Inflammatory macrophage (primary cell): ENCODE measurements at places on chromosomes 2 and 18.

DNA sequence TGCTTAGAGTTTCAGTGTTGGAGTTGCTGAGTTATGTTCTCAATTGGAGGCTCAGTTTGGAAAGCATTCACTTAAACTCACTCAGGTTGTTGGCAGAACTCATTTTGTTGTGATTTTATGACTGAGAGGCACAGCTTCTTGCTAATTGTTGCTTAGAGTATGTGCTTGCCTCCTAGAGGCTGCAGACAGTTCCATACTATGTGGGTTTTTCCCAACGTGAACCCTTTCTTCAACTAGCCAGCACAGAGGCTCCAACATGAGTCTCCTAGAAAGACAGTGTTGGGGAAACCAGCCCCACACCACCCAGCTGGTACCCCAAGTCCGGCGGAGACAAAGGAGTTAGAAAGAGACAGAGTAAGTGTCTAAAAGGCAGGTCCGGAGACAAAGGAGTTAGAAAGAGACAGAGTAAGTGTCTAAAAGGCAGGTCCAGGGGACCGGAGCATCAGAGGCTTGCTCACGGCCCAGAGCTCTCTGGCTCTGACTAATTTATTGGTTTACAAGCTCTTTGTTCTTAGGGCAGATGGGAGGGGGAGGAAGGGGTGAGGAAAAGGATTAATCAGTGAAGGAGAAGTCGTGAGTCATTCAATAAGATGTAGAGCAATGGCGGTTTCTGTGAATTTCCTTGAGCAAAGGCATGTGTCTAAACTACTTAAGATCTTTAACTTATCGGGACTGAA is 999.7 kb upstream of the LRRTM1 start:
- no peak for DNase-seq

- DNase-seq: no peak
These were observed 925 bp upstream of the NPC1 start for GRCh38 chr18:23587220-23587642.

DNA sequence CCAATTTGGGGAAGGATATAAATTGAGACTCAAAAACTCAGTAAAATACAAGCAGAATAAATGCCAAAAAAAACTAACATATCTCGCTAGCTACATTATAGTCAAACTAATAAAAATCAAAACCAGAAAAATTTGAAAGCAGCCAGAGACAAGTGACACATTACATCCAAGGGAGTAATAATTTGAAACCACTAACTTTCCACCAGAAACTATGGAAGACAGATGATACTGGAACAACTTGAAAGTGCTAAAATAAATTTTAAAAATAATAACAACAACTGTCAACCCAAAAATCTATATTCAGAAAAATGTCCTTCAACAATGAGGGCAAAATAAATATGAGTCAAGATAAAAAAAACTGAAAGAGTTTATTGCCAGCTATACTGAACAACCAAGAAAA is 110.7 kb downstream of the EVA1A start:
- no peak for DNase-seq

GRCh38 chr2:239313776-239314175 is 87.0 kb downstream of the HDAC4 start:
- DNase-seq: no peak

DNA sequence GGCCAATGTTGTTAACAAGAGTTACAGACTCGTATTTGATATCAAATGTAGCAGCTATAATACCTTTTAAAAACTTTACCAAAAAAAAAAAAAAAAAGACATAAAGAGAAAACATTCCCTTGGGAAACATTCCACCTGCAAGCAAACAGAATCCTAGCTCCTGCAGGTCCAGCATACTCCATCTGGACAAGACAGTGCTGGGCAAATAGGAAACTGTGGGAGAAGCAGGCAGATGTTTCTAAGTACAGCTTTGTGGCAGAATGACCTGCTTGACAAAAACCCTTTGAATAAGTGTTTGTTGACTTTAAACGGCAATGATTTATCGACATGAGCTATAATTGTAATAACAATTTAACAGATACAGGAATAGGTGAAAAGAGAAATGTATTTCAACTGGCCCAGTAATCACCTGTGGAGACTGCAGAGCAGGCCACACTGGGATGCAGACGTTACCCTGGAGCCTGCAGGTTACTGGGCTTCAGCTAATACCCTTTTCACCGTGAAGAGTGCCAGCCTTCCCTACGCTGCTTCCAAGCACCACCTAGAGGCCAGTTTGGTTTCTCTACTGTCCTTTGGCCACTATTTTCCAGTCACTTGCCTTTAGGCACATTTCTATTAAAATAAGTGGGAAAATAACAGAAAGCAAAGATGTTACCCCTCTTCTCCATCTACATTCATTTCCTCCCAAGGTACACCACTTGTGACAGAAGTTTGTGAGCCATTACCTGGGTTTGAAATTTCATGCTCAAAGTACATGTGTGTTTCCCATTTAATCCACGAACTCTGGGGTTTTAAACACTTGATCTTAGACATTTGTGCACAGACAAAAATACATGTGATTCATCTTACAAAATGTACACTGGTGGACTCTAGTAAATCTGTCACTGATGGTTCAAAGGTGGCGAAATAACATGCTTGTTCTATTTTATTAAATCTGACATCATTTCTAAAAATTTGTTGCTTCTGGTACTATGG is 96.9 kb upstream of the ZNF397 start:
- peak; percentile 38 for DNase-seq

GRCh38 chr2:114534116-114535084 is 92.0 kb downstream of the DPP10 start:
- DNase-seq: peak; percentile 10

GRCh38 chr18:77512152-77512551 is 262.5 kb downstream of the GALR1 start:
- DNase-seq: no peak

GRCh38 chr2:118003396-118003824 is 10.5 kb downstream of the CCDC93 start:
- peak; percentile 78 for DNase-seq

DNA sequence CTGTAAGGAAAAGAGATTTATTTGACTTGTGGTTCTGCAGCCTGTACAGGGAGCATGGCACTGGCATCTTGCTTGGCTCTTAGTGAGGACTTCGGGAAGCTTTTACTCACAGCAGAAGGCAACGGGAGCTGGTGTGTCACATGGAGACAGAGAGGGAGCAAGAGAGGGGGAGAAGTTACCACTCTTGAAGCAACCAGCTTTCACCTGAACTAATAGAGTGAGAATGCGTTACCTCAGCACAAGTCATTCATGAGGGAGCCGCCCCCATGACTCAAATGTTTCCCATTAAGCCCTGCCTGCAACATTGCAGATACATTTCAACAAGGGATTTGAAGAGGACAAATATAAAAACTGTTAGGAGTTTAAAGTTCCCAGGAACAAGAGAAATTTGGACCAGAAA is 190.0 kb downstream of the CYRIA start:
- no peak for DNase-seq

- DNase-seq: no peak
These were observed 74.2 kb upstream of the ID2 start for GRCh38 chr2:8607606-8608005.

DNA sequence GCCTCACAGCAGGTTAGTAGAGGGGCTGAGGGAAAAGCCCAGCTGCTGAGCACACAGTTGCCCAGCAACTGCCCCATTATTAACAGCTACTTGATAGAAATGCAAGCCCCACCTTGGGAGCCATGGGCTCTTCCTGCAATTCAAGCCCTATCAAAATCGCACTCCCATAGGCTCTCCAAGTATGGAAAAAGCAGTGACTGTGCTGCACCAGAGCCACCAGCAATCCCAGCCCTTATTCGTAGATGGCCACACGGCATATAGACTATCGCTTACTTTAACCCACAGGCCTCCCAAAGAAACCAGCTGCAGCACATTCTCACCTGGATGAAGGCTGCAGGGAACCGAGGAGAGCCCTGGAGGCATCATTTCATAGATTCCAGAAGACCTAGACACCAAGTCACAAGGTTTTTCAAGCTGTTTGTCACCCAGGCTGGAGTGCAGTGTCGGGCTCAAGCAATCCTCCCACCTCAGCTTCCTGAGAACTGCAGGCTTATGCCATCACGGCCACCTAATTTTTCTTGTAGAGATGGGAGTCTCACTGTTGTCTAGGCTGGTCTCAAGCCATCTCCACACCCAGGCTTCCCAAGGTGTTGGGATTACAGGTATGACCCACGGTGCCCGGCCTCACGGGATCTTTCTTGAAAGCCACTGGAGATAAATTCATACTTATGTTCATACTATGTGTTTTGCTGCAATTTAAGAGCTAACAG is 11.3 kb downstream of the NCL start:
- no peak for DNase-seq

- no peak for DNase-seq
These were observed 95.9 kb upstream of the SIX2 start for GRCh38 chr2:45105050-45105582.

- DNase-seq: no peak
These were observed 268.5 kb upstream of the ZSWIM2 start for GRCh38 chr2:187117483-187117882.

DNA sequence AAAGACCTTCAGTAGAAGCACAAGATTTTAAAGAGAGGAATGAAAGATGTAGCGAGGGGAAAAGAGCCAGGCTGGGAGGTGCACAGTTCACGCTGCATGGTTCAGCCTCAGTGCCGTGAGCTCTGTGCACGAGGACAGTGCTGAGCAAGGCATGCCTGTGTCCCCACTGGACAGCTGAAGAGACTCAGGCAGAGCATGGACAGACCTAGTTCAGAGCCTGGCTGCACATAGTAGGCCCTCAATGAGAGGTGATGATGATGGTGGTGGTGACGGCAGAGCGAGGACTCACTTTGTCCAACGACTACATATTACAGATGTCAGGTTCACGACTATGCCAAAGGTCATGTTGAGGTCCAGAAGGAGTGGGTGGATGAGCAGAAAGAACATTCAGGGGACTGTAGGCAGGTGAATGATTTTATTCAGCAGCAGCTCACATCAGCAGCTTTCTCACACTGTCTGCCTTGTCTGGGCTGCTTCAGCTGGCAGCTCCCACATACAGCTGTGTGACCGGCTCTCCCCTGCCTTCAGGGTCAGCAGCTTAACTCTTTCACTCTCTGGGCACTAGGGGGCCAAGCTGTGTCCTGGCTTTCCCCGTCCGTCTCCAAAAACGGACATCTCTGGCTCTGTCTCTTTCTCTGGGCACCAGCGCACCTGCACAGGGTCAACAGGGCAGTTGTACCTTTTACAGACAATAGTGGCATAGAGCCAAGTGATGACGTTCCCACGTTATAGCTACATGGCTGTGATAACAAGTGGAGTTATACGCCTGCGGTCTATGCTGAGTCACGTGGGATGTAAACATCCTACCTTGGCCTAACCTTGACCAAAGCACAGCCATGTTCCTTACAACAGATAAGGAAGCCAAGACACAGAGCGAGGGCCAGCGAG is 128.8 kb upstream of the MSH6 start:
- no peak for DNase-seq

DNA sequence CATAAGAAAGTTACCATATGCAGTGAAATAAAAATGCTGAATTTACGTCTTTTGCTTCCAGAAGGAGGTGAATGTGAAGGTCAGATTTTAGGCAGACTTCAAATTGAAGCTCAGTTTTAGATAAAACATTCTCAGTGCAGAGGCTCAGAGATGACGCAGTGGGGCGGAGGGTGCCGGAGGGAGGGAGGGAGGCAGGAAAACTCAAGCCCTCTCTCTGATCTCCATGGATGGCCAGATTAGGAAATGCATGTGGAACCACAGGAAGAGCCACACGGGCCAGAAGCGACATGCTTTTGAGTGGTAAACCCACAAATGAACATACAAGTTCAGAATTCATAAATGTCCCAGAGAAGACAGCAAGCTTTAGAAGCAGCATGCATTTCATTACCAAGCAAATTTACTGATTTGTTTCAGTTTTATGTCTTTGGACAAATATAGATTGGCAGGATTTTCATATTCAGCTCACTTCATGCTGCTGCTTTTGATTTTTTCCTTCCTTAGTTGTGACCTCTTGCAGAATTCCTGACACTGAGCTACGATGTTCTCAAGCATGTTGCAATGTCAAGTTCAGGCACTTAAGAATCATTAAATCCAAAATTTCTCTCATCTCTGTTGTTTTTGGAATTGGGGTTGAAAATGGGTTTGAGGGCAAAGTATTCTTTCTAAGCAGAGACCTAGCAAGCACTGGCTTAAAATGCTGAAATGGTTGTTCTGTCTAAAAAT is 29.7 kb upstream of the APCDD1 start:
- no peak for DNase-seq

DNA sequence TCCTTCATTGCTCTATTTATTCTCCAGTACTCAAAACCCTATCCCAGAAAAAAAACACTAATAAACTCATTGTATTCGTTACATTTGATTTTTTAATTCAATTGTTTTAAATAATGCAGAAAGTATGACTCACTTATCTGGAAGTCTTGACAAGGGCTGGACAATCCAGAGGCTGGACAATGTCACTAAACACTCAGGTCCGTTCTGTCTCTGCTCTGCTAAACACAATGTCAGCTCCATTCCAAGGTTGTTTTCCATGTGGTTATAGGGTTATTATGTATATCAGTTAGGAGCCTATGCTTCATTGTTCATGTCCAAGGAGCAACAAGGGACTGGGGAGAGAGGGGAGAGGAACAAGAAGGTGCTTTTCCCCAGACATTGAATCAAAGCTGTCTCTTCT is 125.5 kb downstream of the IRS1 start:
- no peak for DNase-seq

- DNase-seq: peak; percentile 78
These were observed 47.4 kb upstream of the RMDN2 start for GRCh38 chr2:37877457-37878315.

GRCh38 chr2:218607436-218608115 is at the start of gene PLCD4:
PLCD4 (plus strand) TSS chr2:218607899; CDS start chr2:218615740, 7,841 bp downstream.
- no peak for DNase-seq

GRCh38 chr2:177313162-177313781 is 48.7 kb upstream of the NFE2L2 start:
- DNase-seq: no peak

DNA sequence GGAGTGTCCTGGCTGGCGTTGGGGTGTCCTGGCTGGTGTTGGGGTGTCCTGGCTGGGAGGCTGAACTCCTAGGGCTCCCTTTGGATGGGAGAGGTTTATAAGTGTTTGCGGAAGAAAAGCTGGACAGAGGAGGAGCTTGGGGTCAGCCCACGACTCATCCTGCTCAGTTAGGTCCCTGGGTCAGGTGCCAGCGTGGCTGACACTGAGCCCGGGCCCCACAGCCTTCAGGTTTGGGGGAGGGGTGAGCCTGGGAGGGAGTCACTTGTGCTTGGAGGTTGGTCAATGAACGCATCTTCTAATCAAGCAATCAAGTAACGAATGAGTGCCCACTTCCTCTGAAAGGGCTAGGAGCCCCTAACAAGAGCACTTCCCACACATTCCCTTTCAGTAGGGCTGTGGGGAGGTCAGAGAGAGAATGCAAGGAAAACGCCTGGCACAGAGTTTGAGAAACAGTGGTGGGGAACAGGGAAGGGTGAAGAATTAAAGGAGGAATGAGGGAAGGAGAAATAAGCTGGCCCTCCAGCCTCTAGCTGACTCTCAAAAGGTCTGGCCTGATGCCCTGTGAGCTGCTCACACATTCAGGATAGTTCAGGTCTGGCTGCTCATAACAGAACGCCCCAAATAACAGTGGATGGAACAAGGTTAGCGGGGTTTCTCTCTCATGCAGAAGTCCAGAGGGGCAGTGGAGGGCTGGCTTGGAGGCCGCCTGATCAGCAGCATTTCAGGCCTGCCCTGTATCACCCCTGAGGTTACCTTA is 670 bp downstream of the KCNIP3 start:
- DNase-seq: no peak
